ENCODE measurements at places on chromosomes 5 and 9.
A peak's percentile ranks its signal among the peaks of the same experiment; 100 is the strongest.

DNA sequence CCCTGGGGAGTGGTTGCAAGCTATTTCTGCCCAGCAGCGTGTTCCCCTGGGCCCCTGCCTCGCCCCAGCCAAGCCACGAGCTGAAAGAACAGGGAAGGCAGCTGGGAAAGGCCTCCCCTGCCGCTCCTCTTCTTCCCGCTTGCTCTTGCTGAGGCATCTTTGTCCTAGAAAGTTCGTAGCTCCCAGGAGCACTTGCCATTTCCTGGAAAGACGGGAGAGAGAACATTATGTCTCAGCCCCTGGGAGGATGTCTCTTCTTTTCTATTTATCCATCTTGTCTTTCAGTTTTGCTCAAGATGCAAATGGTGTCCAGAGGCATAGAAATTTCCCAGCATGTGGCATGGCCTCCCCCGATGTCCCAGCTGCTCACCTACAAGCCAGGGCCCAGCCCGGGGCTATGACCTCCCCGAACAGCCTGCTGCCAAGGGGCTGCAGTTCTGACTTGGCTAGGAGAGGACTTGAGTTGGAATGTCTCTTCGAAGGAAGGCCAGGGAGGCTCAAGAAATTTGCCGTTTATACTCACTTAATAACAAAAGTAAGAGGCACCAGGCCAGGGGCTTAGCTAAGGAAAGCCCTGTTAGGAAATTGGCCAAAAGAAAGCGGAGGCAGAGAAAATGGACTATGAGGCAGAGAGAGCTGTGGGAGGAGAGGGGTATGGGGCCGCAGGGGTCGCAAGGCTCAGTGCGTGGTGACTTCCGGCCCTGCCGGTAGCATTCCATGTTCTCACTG lies 87.3 kb downstream of the LIFR start:
- no peak for DNase-seq

- DNase-seq: no peak
Observed at GRCh38 chr5:132822650-132823480, 7.6 kb downstream of the SHROOM1 start.

- no peak for DNase-seq
Observed at GRCh38 chr9:5562806-5563416, 52.6 kb downstream of the PDCD1LG2 start.

- no peak for DNase-seq
Observed at GRCh38 chr5:102922111-102922720, 167.1 kb downstream of the PAM start.

GRCh38 chr5:172835290-172835993 lies 1.4 kb downstream of the ERGIC1 start:
- no peak for DNase-seq

- no peak for DNase-seq
Observed at GRCh38 chr5:153746440-153746839, 256.0 kb downstream of the GRIA1 start.

- no peak for DNase-seq
Observed at GRCh38 chr9:2567922-2568321, 53.7 kb upstream of the VLDLR start.

DNA sequence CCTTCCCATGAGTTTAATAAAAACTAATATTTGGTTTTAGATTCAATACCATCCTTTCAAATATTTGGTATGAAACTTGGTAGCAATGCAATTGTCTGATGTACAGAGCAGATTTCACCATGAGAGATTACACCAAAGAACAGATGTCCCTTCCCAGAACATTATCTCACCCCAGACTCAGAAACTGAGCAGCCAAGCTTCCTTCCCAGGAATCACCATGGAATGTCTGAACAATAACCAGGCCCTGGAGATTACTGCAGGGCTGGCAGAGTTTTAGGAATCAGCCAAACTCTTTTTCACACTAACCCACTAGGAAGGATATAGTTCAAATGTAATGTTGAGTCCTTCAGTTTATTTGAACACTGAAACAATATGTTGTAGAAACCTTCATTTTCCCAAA lies 23.9 kb downstream of the CLTA start:
- DNase-seq: no peak

DNA sequence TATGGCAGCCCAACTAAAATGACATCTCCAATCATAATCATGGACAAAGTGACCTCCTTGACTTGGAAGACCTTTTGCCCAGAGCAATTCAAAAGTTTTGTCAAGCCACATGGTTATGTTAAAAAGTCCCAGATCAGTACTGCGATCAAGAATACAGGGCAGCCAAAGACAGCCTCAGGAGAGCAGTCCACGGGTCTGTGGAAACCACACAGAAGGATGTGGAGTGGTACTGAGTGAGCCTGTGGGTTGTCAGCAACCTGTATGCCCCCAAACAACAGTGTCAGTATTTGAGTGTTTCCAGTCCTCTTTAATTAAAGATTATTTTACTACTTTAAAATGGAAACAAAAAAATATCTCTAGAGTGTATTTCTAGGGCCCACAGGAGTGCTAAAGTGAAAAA lies 345.4 kb upstream of the EFNA5 start:
- no peak for DNase-seq

DNA sequence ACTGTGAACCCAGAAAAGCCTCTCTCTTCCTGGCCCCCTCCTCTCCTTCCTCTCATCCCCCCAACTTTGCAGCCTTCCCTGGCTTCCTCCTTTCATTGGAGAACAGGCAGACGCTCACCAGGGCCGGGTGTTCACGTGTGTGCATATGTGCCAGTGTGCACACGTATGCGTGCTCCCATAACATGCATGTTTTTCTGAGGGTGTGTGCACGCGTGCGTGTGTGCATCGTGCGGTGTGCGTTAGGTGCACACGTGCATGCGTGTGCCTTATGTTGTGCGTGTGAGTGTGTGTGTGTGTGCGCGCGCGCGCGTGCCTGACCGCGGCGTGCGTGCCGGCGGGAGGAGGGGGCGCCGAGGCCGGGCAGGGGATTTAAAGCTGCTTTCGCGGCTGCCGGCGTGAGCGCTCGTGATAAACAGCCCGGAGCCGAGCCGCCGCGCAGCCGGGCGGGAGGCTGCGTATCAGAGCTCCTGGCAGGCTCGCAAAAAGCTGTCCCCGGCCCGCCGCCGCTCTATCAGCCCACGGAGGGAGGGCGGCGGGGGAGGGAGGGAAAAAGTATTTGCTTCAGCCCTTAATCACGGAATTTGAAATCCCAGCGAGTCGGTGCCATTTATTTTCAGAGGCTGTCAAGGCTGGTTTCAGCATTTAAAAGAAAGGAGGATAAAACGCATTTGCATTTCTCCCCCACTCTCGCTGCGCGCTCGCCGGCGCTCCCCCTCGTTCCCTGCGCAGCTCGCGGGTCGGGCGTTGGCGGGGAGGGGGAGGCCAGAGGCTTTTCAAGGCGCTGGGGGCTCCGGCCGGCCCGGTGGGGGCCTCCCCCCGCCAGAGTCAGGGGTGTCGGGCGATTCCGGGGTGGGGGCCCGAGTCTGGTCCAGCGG lies 183.9 kb downstream of the C9orf50 start:
- peak; percentile 19 for DNase-seq

- no peak for DNase-seq
Observed at GRCh38 chr9:76610011-76610352, 151.0 kb downstream of the GCNT1 start.

DNA sequence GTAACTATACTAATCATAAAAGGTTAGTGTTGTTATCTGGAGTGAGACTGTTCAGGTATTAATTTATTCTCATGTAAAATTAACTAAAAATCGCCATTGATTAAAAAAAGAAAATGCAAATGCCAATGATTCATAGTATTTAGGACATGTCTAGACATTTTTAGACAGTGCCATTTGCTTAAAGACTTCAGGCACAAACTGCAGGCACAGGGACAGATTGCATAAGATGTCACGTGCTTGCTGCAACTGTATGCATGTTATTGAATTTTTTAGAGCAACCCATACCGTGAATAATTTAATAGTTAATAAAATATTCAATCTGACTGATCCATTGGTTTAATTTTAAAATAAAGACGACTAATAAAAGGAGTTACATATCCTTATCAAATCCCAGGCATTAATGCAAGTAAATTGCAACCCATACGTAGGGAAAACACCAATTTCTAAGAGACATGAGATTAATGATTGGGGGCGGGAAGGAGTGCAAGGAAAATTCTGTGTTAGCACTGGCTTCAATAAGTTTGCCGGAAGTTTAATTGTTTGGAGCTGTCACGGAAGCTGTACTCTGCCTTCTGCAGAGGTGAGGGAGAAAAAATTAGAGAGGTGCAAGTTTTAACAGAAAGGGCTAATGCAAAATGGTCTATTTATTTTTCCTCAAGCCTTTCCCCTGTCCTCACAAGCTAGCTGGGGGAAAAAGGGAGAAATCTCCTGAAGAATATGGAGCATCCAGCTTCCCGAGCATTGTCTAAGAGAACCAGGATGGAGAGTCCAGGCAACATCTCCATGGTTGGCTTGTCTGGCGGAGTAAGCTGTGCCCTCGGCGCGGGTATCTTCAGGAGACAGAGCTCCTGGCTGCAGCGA lies 2.9 kb downstream of the EDIL3 start:
- DNase-seq: no peak

DNA sequence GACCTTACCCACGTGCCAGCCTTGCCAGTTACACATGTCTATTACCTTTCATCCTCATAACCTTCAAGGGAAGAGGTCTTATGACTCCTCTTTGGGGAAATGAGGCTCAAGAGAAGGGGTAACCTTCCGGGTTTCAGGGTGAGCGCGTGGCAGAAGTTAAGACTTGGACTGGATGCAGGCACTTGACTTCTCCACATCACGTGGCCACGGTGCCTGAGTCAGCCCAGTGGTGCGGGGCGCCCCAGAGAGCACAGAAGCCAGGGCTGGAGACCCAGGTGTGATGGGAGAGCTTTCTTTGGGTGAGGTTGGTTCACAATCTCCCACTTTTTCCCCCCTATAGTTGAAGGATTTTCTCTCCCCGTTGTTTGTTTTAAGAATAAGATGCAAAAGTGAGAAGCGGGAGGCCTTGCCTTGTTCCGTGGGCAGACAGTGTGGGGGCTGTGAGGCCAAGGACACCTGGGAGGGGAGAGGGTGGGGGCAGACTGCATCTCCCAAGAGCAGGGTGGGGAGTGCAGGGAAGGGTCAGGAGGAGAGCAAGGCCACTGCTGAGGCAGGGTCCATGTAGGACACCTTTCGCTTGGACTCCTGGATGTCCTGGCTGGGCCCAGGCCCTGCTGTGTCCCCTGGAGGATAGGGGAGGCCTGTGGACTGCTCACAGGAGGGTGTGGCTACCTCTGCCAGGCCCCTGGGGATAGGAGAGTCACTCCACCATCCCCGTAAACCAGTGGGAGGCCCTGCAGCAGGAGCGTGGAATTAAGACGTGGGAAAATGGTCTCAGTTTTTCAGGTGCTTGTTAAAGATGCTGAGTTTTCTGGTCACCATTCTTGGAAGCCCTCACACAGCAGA lies 90.0 kb upstream of the CTSL start:
- no peak for DNase-seq

DNA sequence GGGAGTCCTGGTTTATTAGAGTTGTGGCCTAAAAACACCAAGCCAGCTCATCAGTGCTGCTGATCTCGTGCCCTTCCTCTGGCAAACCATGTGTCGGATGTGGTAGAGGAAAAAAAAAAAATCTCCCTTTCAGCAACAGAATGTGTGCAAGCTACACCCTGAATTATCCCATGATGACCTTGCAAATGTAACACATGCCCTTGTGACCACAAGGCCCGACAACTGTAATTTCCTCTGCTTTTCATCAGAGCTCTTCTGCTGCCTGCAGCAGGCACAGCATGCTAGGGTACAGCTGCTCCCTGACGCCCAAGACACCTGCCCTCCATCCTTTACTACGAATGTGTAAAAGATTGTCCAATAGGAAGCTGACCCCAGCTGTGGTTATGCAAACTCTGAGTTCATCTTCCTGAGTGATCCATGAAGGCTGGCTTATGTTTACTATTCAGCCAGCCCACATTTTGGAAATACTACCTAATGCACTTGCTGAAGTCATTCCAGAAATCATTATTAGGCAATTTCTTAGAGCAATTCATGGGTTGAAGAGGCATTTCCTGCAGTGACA lies 14.6 kb upstream of the BNC2 start:
- DNase-seq: no peak

DNA sequence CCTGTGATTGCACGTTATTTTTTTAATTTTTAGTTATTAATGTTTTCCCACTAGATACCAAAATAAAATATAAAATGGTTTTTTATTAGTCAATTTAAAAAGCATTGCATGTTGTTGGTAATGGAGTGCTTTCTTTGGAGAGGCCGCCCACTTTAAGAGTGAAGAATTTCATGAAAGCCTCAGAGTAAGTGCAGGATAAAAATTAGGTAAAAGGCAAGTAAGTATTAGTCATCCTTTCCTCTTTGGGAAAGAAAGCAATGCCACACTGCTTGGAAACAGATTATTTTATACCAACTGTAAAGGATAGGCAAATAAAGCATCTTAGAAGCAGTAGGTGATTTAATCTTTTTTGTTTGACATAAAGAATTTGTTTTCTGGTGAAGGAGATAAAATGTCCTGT lies 62.9 kb downstream of the HSD17B4 start:
- no peak for DNase-seq

GRCh38 chr5:39137819-39138451 lies 63.7 kb upstream of the RICTOR start:
- DNase-seq: no peak

- DNase-seq: no peak
Observed at GRCh38 chr5:1703352-1704050, 96.1 kb downstream of the MRPL36 start.

DNA sequence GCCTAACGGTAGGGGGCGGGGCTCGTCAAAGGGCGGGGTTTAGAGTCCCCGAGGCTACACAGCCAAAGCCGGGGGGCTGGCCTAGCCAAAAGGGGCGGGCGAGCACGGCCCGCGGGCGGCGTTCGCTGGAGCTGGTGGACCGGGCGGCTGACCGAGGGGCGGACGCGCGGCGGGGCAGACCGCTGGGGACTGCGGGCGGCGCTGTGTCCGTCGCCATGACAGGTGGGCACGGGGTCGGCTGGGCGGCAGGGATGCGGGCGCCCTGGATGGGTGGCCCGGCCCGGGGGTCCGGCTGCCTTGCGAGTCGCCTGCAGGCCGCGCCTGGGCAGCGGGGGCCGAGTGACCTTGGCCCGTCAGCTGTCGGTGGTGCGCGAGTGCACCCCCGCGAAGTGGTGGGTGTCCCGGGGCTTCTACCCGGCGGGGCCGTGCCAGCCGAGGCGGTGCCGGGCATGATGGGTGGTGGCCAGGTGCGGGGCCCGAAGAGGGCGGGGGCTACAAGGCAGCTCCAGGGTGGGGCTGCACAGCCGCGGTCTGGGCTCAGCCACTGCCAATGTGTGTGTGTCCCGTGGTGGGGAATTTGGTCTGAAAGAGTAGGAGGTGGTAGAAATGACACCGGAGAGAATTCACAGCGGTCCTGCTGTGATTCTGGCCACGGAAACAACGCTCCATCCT lies at the start of gene CARD19:
CARD19 (plus strand) TSS at position 87 of the 672 bp plus-strand sequence; CDS start at position 216, 129 bp downstream.
- no peak for DNase-seq

DNA sequence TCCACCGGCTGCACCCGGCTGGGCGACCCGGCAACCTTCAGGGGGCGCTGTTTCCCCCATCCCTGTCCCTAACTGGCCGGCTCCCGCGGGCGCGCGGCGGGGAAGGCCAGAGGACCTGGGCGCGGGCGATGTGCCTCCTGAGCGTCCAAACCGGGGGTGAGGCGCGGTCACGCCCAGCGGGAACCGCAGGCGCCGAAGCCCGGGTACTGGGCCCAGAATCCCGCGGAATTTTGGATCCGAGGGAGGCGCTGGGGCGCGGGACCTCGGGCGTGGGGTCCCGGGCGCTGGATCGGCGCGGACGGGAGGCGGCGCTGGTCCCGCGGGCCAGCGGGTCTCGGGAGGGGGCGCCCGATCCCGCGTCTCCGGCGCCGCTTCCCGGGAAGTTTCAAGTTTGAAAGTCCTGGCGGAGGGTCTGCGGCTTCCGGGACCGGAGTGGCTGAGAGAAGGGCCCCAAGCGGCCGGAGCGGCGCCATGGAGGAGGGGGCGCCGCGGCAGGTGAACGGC lies at the start of gene PKN3:
PKN3 (plus strand) TSS at position 59 of the 504 bp plus-strand sequence; CDS start at position 472, 413 bp downstream.
- peak; percentile 75 for DNase-seq

GRCh38 chr9:96294159-96294545 lies 7.8 kb downstream of the HSD17B3 start:
- DNase-seq: no peak

- no peak for DNase-seq
Observed at GRCh38 chr5:43533646-43534045, 18.7 kb upstream of the C5orf34 start.
